ENCODE measurements at places on chromosomes 11 and 22.
A peak's percentile ranks its signal among the peaks of the same experiment; 100 is the strongest.

- no peak for DNase-seq
Observed at GRCh38 chr11:126058105-126058874, 4.4 kb downstream of the CDON start.

DNA sequence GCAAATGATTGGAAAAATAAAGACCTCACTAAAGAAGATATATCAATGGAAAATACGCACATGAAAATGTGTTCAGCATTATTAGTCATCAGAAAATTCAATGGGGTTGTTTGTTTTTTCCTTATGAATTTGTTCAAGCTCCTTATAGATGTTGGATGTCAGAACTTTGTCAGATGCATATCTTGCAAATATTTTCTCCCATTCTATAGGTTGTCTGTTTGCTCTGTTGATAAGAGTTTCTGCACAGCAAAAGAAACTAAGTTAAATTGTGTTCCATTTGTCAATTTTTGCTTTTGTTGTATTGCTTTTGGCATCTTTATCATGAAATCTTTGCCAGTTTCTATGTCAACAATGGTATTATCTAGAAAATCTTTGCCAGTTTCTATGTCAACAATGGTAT, 633.9 kb upstream of the CHORDC1 start:
- DNase-seq, result no peak

DNA sequence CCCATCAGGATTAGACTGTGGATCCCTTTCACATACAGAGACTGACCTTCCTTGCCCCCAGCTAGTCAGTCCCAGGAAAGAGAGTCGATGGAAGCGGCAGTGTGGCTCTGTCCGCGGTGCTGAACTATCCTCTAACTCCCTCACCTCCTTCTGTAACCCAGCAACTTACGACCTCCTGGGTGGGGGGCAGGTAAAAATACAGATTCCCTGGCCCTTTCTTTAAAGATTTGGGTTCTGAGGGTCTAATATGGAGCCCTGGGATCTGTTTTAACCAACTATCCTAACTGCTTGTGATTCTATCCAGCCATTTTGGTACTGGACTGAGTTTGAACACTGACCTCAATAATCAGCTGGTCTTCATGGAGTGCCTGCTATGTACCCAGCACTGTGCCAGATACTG, 23.2 kb downstream of the MFNG start:
- DNase-seq, result peak; percentile 50

- DNase-seq, result no peak
Observed at GRCh38 chr11:67698247-67698646, 23.8 kb upstream of the ALDH3B2 start.

- DNase-seq, result peak; percentile 17
Observed at GRCh38 chr11:121194731-121195596, 93.9 kb downstream of the TECTA start.

DNA sequence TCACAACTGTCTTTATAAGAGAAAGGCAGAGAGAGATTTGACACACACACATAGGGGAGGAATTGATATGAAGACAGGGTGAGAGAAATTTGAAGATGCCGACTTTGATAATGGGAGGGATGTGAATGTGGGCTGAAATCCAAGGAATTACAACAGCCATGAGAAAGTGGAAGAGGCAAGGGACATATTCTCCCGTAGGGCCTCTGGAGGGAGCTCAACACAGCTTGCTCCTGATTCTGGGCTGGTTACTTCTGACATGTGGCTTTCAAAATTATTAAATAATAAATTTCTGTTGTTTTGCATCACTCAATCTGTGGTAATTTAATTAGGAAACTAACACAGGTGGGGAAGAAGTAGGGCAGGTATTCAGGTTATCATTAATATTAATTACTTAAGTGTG, 282.9 kb downstream of the LUZP2 start:
- DNase-seq, result peak; percentile 25

DNA sequence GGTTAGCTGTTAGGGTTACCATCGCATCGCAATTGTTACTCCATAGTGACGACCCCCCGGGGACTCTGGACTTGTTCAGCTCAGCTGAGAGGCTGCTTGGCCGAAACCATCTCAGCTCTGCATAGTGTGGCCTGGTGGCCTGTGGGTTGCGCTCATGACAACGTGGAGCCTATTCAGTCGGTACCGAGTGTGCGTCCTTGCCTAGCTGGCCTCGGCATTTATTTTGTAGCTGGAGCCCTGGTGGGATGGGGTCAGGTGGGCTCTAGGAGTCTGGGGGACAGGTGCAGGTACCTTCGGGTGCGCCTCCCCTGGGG, 13.5 kb downstream of the LRP5 start:
- no peak for DNase-seq

- no peak for DNase-seq
Observed at GRCh38 chr11:60370811-60371298, 7.5 kb upstream of the MS4A7 start.

- DNase-seq, result no peak
Observed at GRCh38 chr22:19822301-19823117, 32.2 kb downstream of the GNB1L start.

- DNase-seq, result no peak
Observed at GRCh38 chr11:87141980-87142514, 104.3 kb downstream of the TMEM135 start.
